Stimulated activated CD4-positive, alpha-beta T cell treated with anti-CD3 and anti-CD28 coated beads, Interleukin-15, amount 100 ng/mL, for 48 hours (primary cell): ENCODE measurements at places on chromosomes 12 and 14.

GRCh38 chr12:130704606-130705005, 11.5 kb downstream of the RIMBP2 start:
- DNase-seq = no peak

DNA sequence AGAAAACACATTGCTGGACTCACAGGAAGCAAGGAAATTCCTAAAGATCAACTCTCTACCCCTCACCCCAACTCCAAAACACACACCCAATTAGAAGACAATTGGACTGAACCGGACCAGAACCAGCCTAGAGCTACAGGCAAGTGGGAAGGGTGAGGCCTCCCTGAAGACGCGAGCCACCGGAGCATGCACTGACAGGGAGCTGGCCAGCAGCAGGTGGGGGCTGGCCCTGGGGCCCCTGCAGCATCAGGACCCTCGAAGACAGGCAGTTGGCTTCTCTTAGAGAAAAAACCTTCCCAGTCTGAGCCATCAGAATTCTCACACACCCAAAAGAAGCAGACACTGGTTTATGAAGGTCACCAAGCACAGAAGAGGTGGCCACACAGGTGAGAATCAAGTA, 209.5 kb upstream of the DIO3 start:
- DNase-seq = no peak

DNA sequence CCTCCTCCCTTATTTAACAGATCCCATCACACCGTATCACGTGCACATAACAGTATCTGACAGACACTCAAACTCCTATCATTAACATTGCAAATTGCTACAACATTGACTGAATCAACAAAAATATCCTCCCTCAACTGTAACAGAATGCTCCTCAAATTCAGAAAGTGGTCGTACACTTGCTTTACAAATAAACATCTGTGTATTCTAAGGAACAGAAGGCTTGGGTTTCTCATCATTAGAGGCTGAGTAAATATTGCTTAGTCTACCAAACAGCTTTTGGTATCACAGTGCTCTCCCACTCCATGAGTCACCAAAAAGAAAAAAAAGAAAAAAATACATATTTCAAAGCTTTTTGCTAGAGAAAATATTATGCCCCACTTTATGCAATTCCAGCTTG, 23.9 kb downstream of the FERMT2 start:
- no peak for DNase-seq

DNA sequence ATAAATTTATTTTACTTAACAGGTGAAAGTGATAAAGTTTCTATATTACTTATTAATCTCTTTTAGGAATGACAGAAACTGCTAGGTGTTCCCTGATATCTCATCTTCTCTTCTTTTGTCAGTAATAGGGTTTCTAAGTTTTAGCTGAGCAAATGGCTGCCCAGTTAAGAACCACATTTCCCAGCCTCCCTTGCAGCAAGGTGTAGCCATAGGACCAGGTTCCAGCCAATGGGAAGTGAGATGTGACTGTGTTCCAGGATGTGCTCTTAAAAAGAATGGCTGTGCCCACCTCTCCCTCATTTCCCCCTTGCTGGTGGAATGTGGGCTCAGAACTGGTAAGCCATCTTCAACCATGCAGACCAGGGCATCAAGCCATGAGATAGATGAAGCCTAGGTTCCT, 165.6 kb downstream of the HELB start:
- no peak for DNase-seq

GRCh38 chr12:93780101-93780641, 103.0 kb downstream of the CRADD start:
- DNase-seq = no peak

DNA sequence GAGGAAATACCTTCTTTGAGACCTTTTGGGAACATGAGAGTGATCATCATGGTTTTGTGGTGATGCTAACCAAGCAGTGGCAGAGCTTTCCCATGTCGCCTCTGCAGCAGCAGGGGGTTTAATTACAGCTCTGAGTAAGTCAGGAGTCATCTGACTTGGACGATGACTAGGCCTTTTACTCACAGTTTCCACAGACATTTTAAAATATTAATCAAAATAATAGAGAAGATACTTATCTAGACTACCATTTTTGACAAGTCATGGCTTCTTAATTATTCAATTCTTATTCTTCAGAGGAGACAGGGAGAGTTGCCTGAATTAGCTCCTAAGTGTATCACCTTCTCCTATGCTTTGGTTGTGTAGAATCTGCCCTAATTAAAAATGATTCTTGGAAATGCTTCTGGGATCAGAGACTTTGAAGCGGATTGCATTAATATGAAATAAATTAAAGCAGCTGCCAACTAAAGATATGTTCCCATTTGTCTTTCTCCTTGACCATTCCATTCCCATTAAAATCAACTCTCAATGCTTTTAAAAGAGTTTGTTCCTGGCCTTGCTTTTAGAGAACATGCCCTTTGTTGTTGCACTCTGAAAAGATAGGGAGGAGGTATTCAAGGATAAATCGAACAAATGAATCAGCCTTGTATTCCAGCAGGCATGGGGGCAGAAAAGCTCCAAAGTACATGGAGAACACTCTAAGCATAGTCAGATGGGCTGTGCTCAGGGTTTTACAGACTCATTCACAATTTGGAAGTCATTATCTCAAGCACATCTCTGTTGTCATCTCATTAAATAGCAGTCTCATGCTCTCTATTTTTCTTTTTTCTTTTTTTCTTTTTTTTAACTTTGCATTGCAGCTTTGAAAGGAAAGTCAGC, 7.7 kb upstream of the IFNG-AS1 start:
- no peak for DNase-seq

DNA sequence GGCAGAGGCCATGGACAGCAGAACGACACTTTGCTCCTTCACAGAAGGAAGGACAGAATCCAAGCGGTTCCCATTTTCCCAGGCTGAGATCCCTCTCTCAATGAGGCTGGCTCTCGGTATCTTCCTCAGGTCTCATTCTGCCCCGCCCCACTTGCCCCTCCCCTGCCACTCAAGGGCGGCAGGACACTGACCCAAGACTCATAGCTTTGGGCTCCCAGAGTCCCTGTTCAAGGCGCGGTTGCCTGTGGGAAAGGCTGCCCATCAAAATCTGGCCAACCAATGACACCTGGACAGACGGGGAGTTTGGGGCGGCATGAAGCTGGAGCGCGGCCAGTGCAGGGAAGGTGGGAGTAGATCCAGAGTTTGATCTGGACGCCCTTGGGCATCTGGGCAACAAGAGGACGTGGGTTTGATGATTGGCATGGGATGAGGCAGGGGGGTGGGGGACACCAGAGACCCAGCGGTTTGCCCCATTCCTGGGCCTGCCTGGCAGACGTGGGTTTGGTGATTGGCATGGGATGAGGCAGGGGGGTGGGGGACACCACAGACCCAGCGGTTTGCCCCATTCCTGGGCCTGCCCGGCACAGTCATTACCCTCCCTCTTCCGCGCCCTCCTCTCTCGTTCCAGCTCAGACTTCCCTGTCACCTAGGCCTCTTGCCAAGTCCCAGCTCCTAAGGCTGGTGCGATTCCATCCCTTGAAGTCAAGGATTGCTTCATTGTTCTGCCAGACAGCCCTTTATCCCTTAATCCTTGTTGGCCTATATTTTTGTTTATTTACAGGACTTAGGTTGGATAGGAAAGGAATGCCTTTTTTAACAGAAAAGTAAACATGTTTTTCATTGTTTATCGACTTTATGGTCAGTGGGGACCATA, 92.1 kb downstream of the NINJ2 start:
- DNase-seq = no peak

DNA sequence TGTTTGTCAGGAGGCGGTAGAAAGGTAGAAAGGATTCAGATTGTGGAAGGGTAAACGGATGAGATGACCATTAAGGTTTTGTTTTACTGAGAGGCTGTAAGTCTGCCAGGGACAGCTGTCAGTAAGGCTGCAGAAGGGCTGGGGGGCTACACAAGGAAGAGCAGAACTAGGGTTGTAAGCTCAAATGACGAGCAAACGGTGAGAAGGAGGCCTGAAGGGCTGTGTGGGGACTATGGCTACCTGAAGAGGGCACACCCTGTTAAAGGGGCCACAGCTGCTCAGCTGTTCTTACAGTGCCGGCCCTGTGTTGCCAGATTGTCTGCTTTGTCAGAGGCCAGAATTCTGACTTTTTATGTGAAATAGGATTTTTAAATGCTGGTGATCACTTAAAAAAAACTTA, 19.1 kb downstream of the VASH1 start:
- no peak for DNase-seq

DNA sequence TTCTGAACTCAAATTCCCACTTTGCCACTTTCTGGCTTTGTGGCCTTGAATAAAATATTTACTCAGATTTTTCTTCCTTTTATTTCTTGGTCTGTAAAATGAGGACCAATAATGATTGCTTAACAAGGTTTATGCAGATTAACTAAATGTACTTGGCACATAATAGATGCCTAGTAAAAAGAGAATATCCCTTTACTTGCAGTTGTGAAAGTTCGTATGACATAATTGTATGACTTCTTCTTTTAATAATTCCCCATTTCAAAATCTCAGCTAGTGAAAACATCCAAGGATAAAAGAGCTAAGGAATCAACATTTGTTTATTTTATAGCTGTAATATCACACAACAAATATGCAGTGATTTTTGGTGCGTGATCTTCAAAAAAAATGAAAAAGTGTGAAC, 215.6 kb upstream of the ATP2B1 start:
- no peak for DNase-seq

GRCh38 chr14:58702441-58703160, 64.8 kb downstream of the DACT1 start:
- no peak for DNase-seq

DNA sequence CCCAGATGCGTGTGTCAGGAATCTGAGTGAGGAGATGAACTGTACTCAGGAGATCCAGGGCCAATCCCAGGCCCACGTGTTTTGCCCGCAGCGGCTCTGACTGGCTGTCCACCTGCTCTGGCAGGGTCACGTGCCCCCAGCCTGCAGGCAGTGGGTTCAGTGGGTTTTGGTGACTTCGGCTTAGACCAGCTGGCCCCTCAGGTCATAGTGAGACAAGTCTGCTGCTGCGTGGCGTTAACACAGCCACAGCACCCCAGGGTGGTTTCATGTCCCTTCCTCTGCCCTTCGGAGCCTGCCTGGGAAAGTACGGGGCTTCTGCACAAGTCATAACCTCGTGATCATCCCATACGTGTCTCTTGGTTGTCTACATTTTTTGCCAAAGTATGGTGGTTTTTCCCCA, 2.6 kb downstream of the FBRSL1 start:
- no peak for DNase-seq

GRCh38 chr12:80864046-80864735, 73.5 kb downstream of the LIN7A start:
- no peak for DNase-seq

- DNase-seq = no peak
These were observed 274.0 kb upstream of the KITLG start for GRCh38 chr12:88854260-88854659.
